DMS79 treated with DMSO at 0.1 percent for 48 hours (cell line): ENCODE measurements at places on chromosomes 7 and 10.

DNA sequence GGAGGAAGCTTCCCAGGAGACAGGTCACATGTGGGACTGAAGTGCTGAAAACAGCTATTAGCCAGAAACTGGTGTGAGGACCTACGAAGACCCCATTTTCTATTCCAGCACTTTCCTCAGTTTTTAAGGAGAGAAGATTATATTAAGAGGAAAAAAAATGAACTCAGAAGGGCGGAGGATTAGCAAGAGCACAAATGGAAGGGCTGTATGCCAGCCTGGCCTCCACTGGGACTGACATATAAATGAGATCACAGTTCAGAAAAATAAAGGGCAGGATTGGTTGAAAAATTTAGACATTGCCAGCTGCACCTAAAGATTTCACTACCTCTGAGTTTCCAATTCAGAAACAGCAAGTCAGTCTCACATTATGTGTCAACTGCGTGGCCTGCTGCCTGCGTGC is 53.0 kb downstream of the GSDME start:
- DNase-seq = no peak

DNA sequence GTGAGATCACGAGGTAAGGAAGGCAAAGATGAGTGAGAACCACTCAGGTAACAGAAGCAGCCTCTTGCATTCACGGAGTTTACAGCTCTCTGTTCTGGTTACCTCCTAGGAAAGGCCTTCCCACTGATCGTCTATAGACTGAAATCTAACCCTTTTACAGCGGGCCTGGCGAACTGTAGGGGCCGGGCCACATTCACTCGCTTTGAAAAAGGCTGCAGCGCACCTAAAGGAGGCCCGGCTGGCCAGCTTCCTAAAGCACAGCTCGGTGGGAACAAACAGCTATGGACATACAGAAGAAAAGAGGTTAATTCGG is 565 bp downstream of the ATP5MK start:
- DNase-seq = no peak

DNA sequence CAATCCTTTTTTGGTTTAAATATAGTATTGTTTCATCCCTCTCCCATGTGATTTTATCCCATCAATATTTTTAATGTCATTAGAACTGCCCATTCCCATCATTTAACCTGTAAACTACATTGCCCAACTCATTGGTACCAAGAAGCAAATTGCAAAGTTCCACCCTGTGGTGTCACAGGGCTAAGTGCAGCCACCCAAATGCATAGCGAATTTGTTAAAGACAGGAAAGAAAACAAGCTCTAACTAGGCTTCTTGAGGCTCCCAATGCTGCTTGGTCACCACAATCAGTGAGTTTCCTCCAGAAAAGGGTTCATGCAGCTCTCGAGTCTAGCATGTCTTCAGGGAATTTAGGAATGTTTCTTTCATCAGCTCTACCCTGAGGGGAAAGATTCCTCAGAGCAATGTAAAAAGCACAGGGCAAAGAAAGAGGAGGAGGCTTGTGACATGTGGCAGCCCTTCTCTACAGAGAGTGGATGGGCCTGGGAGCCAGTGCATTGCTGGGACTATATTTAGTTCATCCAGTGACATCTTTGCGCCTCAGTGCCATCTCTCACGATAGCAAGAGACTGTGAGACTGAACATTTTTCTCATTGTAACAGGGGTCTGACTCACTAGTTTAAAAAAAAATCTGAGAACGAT is 58.1 kb downstream of the CAV1 start:
- no peak for DNase-seq

DNA sequence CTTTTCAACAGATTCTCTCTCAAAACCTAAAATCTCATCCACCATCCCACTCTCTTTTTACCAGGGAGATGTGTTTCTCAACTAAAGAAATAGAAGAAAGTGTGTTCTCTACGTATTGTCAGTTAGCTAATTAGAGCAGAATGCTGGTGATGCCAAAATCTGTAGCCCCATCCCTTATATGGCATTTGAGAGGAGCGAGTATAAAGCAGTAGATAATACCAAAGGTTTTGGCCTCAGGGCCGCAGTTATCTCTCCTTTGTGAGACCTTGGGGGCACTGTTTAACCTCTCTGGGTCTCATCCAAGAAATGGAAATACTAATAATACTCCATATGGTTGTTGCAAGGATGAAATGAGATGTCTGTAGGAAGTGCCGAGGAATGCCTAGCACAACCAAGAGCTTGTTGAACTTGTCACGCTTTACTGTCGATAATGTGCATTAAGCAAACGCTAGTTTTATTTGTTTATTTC is 456 bp upstream of the DLD start:
- DNase-seq = no peak

DNA sequence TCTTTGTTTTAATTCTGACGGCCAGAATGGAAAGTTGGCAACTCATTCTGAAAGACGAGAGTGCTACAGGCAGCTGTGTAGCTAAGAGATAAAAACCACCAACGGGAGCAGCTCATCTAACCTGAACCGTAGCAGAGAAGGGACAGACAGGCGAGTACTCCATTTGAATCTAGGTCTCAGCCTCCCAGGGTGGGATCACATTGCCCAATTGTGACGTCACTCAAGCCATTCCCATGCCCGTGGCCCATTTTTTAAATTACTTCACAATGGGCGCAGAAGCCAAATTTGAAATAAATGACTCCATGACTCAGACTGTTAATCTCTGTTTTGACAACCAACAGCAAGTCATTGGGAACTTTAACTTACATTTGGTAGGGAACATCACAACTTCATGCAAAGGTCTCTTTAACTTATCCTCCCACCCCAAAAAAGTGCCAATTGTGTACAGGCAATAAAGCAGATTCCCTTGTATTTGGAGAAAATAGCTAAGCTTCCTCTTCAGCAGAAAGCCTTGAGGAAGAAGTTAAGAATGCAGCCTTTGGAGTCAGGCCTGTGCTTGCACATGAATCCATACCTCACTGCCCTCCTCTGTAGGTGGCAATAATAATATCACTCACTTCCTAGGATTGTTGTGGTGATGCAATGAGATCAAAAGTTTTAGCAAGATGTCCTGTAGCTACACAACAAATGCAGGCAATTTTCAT is 93.2 kb upstream of the KIF5B start:
- no peak for DNase-seq

DNA sequence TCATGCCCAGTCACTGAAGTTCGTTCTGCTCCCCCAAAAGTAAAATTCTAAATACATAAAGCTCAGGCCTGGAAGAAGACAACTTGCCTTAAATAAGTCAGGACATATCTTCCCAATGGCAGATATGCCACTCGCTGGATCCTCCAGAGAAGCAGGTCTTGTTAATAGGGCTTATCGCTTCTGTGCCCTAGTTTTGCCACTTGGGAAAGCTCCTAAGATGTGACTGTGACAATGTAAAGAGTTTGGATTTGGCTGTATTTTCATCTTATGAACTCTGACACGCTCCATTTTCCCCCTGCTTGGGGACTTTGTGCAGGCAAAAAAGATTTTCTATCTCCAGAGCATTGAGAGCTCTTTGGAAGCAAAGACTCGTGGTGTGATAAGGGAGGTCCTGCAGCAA is 279.9 kb downstream of the WDR11 start:
- no peak for DNase-seq

DNA sequence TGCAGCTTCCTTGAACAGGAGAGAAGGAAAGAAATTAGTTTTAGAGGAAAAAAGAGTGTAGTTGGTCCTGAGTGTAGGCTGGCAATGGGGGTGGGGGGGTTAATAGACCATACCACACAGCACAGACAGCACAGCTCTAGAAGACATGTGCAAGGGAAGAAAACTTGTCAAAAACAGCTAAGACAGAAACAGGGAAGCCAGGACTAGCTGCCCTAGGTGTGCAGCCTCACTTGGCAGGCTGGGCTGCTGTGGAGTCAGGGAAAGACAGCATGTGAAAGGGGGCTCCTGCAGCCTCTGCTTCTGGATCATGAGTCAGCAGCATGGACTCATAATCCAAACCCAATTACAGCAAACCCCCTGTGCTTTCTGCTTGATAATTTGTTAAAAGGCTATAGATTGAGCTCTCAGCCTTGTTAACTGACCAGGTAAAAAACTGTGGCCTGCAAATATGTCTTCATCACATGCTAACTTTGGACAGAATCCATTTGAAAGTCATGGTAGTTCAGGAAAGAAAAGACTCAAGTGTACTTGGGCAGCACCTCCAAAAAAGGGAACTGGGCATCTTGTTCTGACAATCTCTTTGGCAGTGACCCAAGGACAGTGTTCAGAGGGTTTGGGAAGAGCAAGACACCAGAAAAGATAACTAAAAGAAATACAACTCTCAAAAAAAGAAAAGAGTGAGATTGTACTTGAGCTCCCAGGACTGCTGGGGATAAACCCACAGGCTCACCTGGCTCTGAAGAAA is 142.2 kb upstream of the VWC2 start:
- DNase-seq = no peak

DNA sequence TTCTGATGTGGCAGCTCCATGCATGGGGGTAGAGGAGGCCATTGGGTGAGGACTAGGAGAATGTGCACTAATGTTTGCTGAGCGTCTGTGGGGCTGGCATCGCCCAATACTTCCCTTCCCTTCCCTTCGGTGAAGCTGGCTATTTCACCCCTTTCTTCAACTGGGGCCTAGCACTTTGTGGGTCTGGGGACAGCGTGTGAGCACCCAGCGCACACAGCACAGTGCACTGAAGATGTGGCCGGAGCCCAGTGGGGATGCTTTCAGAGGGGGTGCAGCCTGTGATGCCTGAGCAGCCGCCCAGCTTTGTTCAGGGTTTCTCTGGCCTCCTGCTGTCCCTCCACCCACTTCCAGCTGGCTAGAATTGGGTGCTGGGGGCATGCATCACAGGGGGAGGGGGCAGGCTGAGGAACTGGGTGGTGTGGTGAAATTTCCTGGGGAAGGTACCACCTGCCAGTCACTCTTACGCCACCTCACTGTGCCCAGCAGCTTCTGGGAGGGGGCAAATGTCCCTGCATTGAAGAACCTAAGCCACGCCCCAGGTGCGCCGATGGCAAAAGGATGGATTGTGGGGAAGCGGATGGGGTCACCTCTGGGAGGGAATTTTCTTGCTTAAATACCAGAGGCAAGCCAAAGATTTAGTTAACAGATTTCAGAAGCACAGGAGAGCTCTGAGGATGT is 45.5 kb downstream of the CLEC2L start:
- DNase-seq = no peak

DNA sequence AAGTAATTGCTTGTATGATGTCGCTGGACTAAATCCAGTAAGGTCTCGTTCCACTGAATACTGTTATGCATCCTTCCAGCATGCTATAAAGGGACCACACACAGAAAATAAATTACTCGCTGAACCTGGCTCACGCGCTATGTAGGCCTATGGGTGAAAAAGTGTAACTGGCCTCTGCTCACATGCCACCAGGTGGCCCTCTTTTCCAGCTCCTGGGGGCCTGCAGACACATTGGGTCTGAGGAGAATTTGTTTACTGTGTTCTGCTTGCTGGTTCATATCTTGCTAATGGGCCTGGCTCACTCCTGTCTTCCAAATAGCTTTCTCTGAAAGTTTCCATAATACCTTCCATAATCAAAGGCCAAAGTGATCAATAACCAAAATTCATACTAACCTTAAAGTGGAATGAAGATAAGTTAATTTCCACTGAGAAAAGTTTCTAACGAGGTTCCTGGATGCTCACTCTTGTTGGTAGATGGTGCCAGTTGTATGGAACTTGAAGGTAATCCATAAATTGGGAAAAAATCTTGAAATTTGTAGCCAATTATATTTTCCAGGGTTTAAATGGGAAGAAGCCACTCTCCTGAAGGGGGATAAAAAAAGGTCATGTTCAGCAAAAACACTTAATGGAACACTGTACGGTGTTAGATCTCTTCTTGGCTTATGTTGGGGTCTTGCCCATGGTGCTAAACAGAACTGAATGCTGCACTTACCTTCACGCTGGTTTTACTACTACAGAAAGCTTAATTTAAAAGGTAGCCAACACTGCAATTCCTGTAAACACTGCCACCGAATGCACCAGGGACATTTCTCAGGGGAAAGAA is 27.0 kb upstream of the ZPBP start:
- DNase-seq = no peak

DNA sequence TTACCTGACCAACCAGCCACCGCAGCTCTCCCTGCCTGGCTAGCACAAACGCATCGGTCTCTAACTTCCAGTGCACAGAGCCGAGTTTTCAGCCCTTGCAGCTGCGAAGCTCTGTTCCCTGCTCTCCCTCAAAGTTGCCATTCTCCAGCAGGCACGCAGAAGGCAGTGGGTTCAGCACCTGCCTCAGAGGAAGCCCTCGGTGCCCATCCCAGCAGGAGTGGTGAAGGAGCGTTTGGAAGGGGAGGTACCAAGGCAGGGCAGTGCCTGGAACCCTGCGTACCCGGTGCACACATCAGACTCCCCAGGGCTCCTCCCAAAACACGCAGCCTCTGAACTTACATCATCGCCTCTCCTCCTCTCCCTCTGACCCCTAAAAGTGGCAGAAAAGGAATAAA is 1.7 kb upstream of the STK32C start:
- no peak for DNase-seq

DNA sequence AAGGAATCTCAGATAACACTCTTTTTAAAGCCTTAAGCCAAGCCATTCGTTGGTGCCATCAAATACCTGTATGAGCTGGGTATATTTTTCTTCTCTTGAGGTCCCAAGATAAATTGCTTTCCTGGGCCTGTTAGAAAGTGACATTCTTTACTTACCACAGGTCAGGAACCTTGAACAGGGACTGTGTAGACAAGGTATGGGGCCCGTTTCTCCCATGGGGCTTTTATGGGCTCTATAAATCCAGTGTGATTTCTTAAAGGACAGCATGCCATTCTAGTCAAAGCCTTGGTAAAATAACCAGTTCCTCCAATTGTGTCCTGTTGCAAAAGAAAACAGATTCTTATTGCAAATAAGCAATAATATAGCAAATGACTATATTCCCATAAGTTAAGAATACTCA is 24.8 kb upstream of the ARHGAP12 start:
- DNase-seq = no peak

DNA sequence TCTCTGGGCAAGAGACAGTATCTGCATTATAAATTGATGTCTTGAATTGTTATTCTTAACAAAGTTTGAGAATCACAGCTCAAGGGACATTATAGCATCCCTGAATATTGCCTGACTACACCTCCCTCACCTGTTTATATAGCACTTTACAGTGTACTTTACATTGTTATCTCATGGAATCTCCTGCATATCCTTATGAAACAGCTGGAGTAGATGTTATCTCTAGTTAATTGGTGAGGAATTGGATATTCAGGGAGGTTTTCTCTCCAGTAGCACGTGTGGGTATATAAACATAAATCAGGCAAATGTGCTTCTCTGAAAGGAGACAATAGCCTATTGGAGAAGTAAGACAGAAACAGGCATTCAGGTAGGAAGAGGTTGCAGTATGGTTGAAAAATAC is 117.2 kb downstream of the SRI start:
- DNase-seq = no peak
